ACHN (cell line): ENCODE measurements at places on chromosomes 12 and 14.

GRCh38 chr14:23252420-23253333, 14.9 kb downstream of the RNF212B start:
- no peak for DNase-seq

DNA sequence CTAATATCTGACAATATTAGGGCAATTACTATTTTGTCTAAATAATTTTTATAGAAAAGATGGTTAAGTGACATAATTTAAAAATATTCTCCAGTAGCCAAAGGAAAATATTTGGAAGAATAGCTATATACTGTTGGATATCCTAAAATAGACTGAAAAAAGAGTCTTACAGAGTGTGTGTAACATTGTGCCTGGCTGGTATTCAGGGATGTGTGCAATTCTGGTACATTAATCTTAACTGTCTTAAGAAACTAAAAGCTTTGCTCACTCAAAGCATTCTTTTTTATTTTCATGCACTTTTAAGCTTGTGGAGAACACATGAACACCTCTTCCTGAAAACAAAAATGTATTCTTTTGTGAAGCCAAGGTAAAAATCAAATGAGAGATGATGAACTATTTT, 10.1 kb upstream of the NR2C1 start:
- no peak for DNase-seq

DNA sequence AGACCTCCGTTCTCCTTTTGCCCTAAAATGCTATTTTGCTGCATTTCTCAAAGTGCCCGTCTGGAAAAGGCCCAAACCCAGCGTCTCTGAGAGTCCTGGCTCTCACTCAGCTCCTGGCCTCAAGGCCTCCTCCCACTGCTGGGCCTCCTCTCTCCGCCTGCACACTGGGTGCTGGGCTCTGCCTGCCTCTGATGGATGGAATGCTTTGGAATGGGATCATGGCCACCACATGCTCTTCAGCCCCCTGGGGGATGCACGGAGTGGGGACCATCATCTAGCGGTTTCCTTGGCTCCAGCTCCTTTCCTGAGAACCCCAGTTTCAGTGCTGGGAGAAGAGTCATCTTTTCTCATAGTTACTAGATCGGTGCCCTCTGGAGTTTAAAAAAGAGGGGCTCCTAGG, 65.2 kb downstream of the KDM2B start:
- no peak for DNase-seq

GRCh38 chr12:23880988-23881387, 68.5 kb downstream of the SOX5 start:
- DNase-seq = no peak

DNA sequence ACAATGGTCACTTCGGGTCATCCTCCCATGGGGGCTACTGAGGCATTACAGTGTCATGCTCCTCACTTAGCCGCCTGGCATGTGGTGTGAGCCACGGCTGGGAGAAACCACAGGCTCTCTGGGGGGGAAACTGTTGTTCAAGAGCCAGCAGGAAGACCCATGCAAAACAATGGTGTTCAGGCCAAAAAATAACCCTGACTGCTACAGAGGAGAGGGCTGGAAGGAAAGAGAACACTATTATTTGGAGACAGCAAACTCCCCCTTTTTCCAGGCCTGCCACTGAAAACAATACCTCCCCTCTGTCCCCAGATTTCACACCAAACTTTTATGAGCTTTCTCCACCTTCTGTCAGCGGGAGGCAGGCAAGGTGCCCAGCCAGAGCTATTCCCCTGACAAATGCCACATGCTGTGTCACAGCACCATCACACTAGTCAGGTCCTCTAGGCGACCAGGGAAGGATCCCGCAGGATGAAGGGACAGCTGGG, 83.7 kb downstream of the CHGA start:
- DNase-seq = peak; percentile 4

DNA sequence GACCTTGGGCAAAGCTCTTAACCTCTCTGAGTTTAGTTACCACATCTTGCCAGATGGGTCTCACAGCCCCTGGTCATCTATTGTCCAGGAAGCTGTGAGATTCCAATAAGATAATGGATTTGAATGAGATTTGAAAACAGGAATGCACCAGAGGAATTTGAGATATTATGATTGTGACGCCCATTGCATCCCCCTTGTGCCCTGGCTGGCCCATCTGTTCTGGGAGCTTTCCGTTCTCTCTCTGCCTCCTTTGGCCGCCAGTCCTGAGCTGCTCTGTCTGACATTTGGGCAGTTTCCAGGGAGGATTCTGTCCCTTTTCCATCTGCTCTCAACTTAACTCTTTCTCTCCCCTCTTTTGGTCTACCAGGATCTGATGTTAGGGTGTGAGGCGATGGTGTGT, 24.6 kb downstream of the SRRM4 start:
- DNase-seq = no peak

DNA sequence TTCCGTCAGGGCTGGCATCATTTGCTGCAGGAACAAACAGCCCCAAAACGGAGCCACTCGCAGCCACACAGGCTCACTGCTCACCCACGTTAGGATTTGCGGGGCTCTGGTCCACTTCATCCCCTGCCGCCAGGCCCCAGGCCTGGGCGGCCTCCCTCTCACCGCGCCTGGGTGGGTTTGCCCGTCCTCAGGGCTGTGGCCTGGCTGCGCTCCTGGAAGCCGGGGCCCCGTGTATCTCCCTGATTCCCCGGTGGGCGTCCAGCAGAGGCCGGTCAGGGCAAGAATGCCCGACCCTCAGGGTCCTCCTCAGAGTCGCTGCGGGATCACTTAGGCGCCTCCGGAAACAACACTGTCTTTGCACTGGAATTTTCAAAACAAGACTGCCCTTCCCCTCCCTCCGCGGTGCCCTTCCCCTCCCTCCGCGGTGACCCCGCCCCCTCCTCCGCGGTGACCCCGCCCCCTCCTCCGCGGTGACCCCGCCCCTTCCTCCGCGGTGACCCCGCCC, 15.7 kb upstream of the FBRSL1 start:
- DNase-seq = no peak

DNA sequence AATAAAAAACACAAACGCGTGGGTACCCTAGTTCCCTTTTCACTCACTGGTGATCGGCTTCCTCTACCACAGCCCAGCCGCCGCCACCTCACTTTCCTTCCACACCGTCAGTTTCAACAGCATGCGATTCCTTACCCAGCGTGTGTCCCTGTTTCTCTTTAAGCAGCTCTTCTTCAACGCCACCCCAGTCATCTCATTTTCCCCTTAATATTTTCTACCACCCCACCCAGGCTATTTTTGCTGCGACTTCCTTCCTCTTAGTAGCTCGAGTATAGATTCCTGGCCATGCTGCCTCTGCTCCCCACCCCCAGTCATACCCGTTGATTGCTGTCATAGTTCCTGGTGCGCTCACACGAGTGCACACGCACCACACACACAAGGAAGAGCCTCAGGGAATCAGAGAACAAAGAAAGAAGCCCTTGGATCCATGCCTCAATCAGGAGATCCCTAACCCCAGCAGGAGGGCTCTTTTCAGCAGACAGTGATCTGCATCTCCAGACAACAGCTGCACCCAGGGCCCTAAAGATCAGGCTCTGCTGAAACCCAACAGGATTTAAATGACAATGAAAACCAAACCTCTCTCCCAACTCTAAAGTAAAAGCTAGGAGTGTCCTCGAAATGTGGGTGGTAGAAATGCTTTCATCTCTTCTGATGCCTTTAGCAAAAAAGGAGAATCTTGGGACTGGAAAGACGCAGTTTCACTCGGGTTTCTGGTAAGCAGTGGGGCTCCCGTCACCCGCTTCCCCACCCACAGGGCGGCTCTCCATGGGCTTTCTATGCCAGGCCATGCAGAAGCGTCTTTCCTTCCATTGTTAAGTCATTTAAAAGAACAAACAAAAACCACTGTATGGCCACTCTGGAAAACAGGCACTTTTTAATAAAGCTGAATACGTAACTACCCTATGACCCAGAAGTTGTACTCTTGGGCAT, 23.8 kb downstream of the VPS37B start:
- no peak for DNase-seq

- DNase-seq = peak; percentile 64
These were observed 27.2 kb downstream of the RNFT2 start for GRCh38 chr12:116765271-116765670.

- no peak for DNase-seq
These were observed 425.8 kb upstream of the FOXG1 start for GRCh38 chr14:28340816-28341215.

DNA sequence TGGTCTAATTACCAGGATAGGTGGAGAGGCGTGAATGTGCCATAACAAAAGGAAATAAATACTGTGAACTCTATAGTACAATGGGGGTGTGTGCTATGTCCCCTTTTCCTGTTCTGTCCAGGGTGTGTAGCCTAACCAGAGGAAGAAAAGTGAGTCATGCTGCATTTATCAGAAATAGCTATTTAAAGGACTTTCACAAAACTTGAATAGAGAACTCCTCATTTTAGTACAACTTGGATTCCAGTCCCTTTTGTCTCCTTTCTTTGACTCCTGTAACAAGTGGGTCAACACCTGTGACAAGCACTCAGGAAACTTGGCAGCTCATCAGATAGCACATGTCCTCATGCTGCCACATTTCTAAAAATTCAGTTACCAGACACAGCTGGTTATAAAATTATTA, 123.4 kb downstream of the CCDC91 start:
- DNase-seq = no peak

DNA sequence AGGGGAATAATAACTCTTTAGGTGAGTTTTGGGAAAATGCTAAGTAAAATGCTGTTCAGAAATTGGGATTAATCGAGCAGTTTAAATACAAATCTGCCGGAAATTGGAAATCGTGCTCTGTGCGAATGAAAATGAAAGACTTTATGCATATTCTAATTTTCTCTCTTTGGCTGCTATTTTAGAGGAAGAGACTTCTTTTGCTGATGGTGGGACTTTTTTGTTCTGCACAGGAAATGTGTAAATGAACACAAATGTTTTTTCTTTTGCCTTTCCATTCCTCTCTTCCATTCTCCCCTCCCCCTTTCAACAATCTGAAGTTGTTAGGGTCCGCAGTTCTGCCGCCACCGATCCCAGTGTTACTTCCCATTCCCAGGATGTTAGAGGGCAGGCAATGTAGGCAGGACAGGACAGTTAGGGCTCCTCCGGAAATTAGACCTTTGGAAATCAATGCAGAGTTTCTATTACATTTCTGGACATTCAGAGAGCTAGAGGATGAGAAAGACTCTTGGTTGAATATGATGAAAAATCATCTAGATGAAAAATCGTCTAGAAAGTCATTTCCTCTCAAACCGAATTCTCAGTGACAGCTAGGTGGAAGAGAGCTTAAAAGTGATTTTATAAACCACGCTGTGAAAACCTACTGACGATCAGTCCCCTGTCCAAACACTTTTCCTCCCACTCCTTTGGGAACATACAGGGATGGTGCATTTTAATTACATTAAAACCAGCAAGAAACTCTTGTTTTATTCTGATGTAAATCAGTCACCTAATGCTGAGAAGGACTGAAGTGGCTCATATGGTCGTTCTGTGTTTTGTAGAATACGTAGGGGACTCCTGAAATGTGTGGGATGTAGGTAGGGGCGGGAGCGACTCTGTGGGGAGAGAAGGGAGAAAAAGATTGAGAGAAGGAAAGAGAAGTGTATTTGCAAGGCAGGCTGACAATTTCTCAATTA, 17.8 kb downstream of the FOXG1 start:
- DNase-seq = no peak

DNA sequence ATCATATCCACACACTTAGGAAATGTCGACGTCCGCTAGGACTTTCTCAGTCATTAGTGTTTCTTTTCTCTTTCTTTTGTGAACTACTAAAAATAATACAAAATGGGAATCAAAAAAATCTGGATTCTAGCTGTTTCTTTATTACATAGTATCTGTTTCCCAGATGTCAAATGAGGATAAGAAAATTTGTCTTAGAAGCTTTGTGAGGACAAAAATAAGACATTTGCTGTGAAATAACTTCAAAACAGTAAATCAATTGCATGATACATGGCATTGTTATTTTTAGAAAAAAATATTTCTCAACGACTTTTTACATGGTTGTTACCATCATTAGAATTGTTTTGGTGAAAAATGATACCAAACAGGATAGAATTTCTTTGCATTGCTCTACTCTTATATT, 71.4 kb upstream of the IFNG-AS1 start:
- DNase-seq = no peak

DNA sequence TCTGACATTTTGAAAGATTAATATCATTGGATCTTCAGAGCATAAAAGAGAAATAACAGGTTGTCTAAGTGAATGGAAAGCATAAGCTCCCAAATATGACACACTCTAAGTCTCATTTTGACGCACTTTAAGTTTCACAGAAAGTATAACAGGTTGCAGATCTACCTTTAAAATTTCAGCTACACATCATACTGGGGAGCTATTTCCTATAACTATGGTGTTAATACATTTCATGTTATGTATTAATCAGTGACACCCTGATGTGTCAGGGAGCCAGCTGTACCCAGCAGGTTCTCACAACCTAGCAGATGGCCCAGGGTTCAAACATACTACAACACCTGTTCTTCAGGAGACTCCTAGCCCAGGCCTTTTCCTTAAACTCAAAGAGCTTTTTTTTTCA, 31.1 kb upstream of the TMX1 start:
- DNase-seq = no peak

DNA sequence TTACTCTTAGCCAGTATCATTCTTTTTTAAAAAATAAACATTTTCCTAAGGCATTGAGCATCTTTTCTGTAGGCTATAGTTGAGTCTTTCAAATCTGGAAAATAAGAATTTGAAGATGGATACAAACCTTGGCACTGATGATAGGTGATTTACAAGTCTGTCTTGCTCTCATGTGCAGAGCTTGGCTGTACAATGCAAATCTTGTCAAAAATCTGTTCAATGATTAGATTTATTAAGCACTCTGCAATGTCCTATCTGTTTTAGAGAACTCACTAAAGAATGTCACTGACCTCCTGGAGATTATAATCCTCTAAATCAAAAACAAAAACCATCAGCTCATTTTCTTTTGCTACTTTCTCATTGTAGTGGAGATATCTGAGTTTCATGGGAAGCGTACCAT, 42.8 kb upstream of the AMIGO2 start:
- no peak for DNase-seq

DNA sequence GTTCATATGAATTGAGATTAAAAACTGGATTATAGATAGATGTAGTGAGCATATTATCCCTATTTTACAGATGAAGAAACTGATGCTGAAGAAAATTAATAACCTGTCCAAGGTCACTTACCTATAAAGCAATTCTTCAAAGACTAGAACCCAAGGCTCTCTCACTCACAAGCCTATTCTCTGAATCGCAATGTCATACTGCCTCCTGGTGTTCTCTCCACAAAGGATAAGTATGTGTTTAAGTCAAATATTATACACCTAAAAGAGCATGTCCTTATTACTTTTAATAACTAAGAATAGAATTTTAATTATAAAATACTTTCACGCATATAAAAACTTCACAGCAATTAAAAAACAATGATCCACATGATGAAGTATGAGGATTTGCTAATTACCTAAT, 721.3 kb upstream of the USP15 start:
- peak; percentile 28 for DNase-seq
